ENCODE measurements at places on chromosomes 1 and 21.

DNA sequence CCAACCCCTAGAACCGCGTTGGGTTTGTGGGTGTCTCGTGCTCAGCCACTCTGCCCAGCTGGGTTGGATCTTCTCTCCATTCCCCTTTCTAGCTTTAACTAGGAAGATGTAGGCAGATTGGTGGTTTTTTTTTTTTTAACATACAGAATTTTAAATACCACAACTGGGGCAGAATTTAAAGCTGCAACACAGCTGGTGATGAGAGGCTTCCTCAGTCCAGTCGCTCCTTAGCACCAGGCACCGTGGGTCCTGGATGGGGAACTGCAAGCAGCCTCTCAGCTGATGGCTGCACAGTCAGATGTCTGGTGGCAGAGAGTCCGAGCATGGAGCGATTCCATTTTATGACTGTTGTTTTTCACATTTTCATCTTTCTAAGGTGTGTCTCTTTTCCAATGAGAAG is 18.7 kb downstream of the TFF3 start:
- no peak for DNase-seq

GRCh38 chr1:44785029-44785380 is 3.0 kb downstream of the BEST4 start:
- DNase-seq: no peak

DNA sequence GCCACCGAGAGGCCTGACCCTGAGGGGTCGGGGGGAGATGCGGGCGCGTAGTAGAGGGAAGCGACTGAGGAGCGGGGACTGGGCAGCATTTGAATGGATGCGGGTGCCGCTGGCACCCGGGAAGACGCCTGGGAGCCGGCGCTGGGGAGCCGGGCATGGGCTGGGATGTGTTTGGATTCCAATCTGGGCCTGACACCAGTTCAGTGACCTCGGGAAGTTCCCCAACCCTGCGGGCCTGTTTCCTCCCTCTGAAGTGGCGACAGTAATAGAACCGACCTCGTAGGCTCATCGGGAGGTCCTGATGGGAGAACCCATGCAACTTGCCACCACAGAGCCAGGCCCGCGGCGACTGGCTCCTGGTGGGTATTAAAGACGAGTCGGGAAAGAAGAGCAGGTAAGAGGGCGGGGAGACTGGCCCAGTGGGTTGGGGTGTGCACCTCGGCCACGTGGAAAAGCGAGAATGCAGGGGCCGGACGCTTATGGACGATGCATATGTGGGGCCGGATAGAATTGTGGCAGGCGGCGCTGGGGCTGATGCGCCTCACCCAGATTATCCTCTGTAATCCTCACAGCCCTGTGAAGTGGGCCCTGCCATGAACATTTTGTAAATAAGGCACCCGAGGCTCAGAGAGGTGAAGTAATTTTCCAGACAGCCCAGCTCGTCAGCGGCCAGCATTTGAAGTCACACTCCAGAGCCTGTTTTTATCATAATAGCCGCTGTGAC is 105.8 kb downstream of the SLC16A1 start:
- DNase-seq: peak; percentile 21

- no peak for DNase-seq
Observed at GRCh38 chr1:184299796-184300195, 87.0 kb upstream of the C1orf21 start.

DNA sequence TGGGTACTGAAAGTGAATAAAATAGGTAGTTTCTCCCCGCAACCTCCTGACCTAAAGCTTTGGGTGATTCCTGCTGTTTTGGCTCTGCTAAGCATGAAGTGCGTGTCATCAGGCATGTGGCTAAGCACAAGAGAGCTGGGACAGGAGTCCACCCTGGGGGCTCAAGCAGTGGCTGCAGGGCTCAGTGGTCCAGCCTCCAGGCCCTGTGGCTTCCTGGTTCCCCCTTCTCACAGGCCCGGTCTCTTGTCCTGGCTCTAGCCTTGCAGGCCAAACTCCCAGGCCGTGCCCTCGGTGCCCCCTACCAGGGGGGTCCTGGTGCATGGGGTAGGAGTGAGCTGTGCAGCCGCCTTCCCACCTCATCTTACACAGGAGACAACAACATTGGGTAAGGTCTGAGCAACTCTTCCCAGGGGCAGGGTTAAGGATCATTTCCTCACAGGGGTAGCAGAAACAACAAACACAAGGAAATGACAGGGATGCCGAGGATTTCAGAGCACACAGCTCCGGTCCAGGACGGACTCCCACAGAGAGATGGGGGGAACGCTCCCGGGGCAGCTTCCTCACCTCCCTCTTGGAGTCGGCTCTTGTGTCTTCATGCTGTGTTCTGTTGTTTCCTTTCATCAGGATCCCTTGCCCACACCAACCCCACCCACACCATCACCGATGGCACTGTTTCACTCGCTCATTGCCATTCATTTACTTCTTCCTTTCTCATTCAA is 19.8 kb upstream of the SLC2A1 start:
- no peak for DNase-seq

GRCh38 chr1:62103846-62104245 is 90.8 kb upstream of the L1TD1 start:
- no peak for DNase-seq

- peak; percentile 49 for DNase-seq
Observed at GRCh38 chr1:95041491-95042165, 31.1 kb downstream of the ALG14 start.

GRCh38 chr1:220711056-220711809 is 21.1 kb downstream of the C1orf115 start:
- DNase-seq: no peak

GRCh38 chr1:181647314-181648035 is 164.2 kb downstream of the CACNA1E start:
- no peak for DNase-seq

- DNase-seq: no peak
Observed at GRCh38 chr1:46467183-46467504, 22.5 kb upstream of the DMBX1 start.

GRCh38 chr1:27136236-27136551 is 18.7 kb downstream of the SLC9A1 start:
- DNase-seq: no peak

DNA sequence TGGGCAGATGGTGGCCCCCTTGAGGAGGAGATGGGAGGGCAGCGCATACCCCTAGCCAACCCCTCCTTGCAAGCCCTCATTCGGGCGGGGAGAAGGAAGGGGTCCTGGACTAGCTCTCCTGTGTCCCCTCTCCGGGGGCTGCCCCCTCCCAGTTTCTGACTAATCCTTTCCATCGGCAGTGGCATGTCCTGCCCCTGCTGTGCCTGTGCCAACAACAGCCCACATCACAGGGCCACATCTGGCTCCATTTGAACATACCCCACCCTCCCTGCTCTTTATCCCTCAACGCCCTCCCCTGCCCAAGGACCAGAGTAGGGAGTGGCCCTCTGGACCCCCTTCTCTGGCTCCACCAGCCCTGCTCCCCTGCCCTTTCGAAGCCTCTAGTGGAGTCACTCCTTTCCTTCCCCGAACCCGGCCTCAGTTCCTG is 11.0 kb upstream of the LMNA start:
- DNase-seq: no peak

DNA sequence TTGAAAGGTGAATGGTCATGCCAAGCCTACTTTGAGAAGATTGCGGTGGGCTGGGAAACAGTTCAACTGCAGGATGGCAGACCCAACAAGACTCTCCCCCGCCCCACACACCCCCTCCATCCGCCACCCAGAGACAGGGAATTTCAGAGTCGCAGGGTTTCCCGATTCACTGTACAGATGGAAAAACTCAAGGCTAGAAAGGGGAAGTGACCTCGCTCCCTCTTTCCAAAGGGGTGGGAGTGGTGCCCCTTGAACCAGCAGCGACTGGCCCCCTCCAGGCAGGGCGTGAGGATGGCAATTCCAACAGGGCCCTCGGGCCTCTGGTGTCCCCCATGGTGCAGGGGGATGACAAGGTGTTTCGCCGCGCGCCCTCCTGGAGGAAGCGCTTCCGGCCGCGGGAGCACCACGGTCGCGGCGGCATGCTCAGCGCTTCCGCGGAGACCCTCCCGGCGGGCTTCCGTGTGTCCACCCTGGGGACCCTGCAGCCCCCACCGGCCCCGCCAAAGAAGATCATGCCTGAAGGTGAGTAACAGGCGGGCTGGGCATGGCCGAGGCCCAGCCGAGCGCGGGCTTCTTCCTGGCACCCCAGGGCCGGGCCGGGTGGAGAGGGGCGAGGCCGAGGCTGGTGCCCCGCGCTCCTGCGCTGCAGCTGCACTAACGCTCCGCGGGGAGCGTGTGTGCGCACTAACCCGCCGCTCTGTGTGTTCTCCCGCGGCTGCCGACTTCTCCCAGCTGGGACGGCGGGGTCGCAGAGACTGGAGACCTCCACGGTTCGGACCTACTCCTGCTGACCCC is 10.4 kb downstream of the MYOG start:
- DNase-seq: no peak
